ENCODE measurements at places on chromosomes 12 and 14.

DNA sequence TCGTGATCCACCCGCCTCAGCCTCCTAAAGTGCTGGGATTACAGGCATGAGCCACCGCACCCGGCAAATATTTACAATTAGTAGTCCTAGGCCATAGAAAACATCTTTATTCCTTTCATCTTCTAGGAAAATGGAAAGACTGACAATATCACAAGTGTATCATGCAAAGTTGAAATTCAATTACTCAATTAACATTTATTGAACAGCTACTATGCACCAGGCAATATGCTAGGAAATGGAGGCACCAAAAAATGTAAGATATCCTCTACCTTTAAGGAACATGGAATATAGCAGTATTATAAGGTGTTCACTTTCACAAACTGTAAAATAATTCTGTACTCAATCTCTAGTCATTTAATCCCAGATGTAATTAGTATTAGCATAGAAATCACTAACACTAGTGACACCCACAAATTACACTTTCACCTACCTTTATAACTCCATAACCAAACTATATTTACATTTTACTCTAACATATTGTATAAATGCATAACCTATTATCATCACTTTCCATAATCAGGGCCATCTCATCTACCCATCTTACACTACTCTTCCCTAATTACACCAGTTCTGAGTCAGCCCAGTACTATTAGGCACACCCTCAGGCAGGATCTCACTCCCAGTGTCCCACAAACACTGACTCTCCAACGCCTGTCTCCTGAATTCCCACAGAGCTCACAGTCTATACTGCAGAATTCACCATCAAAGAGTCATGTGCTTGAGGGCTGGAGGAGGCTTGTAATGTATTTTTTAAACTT lies 10.4 kb downstream of the CORO1C start:
- DNase-seq, result no peak

DNA sequence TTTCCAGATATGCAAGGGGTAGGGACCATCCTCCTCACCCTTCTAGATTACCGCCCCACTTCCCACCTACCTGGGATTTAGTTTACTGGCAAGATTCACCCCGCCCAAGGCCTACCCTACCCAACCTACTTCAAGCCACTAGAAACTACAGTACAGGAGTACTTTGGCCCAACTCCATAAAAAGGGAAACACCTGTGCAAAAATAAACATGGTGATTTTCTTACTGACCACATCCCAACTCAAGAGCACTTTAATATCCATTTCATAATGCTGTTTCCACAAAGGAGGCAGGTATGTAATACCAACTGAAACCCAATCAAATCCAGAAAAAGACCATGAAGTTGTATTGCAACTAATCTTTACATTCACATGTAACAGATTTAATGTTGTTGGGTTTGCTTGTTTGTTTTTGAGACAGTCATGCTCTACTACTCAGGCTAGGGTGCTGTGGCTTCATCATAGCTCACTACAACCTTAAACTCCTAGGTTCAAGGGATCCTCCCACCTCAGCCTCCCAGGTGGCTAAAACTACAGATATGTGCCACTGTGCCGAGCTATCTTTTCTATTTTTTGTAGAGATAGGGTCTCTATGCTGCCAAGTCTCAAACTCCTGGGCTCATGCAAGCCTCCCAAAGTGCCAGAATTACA lies 41.7 kb upstream of the RAP1B start:
- peak; percentile 88 for DNase-seq

GRCh38 chr14:94174604-94175010 lies 485 bp downstream of the PPP4R4 start:
- no peak for DNase-seq

- no peak for DNase-seq
Observed at GRCh38 chr12:18502422-18502968, 235.3 kb downstream of the PLCZ1 start.

DNA sequence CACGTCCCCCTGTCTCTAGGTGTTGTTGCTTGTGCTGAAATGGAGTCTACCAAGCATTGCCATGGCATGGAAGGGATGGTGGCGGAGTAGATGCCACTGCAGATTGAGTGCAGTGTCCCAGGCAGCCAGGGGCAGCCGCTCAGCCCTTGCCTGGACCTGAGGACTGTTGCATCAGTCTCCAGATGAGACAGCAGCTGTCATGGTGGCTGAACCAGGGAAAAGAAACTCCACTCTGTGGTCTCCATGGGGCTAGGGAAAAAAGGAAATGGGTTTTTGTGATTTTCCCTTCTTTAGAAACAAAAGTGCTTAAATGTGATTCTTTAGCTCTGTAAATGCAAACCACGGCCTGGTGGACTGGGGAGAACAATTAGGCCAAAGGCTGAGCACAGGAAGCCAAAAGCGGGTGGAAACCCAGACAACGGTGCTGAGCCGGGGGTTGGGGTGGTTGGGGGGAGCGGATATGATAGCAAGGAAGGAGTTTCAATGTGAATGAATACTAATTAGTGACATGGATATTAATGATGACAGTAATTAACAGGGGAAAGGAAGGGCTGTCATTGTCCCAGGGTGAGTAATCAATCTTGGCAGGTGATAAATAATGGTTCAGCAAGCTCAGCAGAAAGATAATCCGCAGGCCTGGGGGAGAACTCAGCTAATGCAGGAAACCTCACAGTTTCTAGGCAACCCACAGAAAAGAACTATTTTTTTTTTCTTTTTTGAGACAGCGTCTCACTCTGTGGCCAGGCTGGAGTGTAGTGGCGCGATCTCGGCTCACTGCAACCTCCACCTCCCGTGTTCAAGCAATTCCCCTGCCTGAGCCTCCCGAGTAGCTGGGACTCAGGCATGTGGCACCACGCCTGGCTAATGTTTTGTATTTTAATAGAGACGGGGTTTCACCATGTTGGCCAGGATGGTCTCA lies 442.6 kb downstream of the DPF3 start:
- no peak for DNase-seq

GRCh38 chr12:49358483-49359141 lies 8.7 kb upstream of the SPATS2 start:
- DNase-seq, result peak; percentile 36

DNA sequence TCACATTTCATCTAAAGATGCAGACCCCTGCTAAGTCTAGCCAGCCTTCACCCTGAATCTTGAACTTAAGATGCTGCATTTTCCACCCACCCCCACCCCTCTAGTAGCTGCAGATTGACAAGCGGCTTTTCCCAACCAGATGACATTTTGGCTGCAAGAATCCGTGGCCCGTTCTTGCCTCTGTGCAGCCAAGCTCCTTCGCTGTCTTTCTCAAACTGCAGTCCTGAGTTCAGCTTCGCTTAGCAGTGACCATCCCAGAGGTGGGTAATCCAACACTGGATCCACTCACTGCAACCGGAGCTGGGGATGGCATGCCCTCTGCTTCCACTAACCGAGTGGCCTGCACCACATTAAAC lies 765 bp upstream of the NFYB start:
- DNase-seq, result no peak

DNA sequence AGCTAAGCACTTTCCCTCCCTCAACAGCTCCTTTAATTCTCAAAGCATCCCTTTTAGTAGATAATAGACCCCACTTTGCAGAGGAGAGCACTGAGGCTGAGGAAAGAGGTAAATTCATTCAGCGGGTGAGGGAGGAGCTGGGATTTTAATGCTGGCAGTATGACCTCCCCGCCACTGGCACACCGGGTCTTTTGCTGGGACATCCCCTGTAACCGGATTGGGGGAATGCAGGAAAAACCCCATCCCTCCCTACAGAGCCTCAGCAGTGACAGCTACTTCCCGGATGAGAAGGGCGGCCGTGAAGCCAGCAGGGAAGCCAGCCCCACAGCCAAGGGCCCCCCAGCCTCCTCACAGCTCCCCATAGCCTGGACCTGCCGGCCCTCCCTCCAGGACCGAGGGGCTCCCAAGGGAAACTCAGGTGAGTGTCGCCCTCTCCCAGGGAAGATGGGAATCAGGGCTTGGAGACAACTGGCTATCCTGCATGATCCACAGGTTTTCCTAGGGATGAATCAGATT lies 12.1 kb downstream of the ZBTB39 start:
- DNase-seq, result no peak

GRCh38 chr12:94427501-94428381 lies 31.9 kb downstream of the CEP83 start:
- DNase-seq, result peak; percentile 61

DNA sequence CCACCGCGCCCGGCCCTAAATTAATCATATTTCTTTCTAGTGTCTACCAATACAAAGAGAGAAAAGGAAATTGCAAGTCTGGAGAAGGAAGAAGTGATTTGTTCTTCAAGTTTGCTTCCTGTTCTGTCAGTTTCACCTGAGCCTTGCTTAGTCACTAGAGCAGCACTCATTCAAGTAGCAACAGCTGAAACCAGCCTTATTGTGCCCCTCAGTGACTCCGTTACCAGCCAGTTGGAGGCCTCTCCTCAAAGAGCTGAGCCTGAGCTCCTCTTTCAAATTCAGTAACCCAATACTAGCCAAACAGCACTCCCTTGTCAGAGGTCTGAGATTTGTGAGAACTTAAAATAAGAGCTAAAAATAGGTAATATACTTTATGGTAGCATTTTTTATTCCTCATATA lies 17.4 kb downstream of the PAWR start:
- peak; percentile 10 for DNase-seq

DNA sequence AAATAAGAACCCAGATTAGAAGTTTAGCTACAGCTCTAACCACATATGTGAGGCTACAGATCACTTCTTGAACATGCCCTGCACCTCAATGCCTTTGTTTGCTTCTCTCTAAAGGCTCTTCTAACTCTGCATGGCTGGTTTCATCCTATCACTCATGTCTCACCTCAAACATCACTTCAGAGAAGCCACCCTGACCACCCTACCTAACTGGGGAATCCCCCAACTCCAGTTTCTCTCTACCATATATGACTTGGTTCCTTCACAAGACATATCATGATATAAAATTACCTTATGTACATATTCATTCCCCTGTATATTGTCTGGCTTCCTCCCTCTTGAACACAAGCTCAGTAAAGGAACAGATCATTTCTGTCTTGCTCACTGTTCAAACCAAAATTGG lies 250.2 kb upstream of the GRIP1 start:
- no peak for DNase-seq

DNA sequence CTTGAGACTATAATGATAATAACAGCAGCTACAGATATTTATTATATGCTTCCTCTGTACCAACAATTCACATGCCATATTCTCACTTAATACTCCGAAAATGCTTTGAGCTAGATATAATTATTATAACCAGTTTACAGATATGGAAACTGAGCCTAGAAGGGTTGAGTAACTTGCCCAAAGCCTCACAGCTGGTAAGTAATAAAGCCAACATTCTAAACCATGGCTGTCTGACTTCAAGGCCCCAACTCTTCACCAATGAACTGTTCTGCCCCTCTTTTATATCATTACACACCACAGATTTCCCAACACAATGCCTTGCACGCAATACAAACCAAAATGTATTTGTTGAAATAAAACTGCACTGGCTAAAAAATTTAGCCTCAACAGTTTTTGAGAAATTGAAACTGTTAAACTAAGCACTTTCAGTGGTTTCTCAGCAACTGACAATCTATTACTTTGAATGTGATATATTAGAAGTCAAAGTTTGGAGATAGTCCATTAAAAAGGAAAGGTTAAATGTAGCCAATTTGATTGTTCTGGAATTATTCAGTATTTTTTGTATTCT lies 222.5 kb upstream of the ARHGAP5 start:
- no peak for DNase-seq

DNA sequence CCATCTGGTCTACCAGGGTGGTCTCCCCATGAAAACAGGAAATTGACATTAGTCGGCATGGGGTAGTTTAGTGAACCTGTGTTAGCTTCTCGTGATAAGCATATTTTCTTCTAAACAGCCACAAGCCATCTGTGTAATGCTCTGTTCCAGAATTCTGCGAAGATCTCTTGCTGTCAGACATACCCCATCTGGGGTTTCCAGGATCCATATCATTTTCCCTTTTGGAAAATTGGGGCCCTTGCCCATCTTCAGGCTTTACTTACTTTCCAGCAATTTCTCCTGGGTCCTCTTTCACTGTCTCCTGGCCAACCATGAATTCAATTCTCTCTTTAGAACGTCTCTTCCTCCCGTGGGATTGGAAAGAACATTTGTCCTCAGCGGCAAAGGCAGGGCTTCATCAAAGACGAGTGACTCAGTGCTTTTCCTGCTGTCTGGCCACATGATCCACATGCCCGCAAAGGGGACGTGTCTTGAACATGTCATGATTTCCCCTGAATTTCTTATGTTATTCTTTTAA lies 21.4 kb upstream of the NCOR2 start:
- no peak for DNase-seq

DNA sequence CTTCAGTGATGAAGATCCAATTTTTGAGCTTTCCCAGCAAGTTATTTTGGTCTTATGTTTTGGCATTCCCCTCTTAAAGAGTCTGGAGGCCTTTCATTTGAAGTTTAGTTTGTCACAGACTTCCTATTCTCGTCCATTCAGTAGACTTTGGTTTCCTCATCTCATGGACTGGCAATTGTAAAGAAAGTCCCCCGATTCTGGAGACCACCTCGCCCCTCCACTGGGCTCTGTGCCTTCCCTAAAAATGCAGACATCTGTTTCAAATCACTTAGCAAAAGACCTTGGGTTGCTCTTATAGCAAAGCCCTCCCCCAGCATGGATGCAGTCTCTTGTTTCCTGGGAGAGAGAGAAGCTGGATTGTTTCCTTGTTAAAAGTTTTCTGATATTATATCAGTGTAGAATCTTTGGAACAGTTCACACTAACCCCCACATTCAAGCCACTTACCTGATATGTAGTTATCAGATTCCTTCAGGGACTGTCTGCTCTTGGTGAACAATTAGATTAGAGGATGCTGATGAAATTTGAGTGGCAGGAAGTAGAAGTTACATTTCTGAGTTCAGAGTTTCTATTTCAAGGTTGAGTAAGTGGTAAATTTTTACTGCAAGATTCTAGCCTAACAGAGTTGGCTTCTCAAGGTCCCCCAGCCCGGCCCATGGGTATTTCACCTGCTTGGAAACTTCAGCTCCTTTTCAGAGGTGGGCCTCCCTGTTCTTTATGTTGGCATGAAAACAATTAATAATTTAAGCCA lies 56.3 kb downstream of the PLXNC1 start:
- DNase-seq, result no peak

DNA sequence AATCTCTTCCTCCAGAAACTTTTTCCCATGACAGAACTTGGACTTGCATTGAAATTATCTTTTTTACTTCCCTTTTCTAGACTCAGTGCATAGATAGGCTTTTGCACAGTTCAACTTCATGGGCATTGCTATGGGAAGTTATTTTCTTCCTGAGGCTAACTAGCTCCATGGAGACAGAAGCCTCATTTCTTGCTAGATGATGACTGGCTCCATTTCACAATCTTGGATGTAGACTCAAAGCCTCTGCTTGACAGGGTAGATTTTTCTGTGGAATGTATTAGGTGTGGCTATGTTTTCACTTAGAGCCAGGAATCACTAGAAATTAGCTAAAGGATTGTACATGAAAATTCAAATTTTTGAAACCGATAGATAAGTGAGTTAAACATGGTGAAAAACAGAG lies 884.1 kb upstream of the MGAT4C start:
- no peak for DNase-seq

- no peak for DNase-seq
Observed at GRCh38 chr12:4172999-4173398, 100.6 kb upstream of the CCND2 start.

DNA sequence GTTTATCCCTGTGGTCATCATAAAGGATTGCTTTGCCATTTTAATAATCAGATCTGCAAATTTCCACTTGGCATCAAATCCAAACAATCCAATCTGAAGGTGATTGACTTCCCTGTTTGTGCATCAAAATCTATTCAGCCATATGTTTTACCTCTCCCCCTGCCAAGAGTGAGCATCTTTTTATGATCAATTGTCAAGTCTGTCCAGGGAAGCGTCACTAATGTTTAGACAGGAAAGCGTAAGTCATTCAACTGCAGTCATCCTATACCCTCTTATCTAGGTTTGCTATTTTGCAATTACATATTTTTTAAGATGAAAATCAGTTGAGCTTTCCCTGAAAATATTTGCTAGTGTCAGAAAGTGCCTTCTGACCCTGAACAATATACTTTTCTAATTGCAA lies 1224.1 kb upstream of the SEL1L start:
- no peak for DNase-seq

Measured in NCI-H2029 (cell line).